ENCODE measurements at places on chromosomes 2 and 18. TPM values are rescaled to one million over a fixed set of nuclear protein-coding genes. Genes with fewer than 3 reads are reported as not detected.
A peak's percentile ranks its signal among the peaks of the same experiment; 100 is the strongest.

DNA sequence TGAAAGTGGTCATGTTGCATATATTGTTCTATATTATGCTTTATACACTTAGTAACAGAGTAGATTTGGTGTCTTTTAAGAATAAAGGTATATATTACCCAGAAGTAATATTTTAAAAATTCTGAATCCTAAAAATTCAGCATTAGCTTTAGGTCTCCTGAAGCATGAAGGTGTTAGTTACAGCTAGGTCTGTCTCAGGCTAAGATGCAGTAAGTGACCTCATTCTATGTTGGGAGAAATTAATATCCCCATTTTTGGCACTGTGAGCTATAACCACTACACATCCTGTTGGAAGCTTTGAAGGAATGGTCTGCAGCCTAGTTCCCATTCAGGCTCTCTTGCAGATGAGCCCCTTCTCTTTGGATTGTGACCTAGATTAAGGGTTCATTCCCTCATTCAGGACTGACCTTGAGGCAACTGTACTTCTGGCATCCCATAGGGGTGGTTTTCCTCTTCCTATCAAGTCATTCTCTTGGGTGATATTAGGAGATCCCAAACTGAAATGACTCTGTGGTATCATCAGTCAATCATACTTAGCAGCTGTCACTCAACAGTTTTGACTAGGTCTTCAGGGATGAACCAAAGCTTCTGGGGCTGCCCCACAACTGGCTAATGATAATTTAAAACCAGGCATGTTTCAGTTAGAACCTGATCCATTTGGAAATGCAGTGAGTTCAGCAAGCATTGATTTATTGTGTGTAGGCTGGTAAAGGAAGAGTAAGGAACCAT lies 117.7 kb downstream of the GPD2 start:
- no peak for DNase-seq

- DNase-seq, result no peak
These were observed 90.4 kb upstream of the RBMS1 start for GRCh38 chr2:160583813-160584537.

DNA sequence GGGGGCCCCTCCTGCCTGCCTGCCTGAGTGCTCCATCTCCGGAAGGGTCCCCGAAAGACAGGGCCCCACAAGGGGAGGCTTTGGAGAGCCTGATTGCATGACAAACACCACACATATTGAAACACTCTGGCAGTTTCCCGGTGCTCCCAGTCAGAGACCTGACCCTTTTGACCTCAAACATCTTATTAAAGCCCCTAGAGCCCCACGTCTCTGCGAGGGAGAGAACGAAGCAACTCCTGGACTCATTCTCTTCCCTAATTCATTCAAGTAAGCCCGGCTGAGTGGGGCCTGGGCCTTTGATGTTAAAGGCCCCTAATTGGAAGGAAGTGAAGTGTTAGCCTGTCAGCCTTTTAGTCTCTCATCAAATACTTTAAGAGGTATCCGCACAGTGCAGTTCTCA lies 335.6 kb downstream of the CYRIA start:
- no peak for DNase-seq

DNA sequence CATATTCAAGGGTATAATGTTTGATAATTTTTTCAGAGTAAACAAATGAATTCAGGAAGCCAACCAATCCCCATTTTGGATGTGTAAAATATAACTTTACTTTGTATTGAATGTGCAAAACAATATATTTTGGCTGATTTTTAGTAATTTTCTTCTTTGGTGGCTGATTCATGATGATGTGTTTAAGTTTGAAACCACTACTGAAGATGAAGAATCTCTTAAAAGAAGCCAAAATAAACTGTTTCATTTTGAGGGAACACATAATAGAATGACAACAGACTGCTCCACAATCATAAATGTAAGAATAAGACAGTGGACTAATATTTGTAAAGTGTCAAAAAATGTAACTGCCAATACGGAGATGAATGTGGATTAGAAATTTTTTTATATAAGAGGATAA lies 52.5 kb upstream of the TRIM43 start:
- no peak for DNase-seq

GRCh38 chr18:10670856-10671255 lies 145.0 kb downstream of the NAPG start:
- no peak for DNase-seq

- DNase-seq, result no peak
These were observed 1402.3 kb upstream of the LRRTM1 start for GRCh38 chr2:81706856-81707255.

- DNase-seq, result no peak
These were observed 572.3 kb downstream of the PLCL1 start for GRCh38 chr2:198376677-198377076.

GRCh38 chr2:132915812-132916549 lies 246.0 kb upstream of the LYPD1 start:
- DNase-seq, result no peak

DNA sequence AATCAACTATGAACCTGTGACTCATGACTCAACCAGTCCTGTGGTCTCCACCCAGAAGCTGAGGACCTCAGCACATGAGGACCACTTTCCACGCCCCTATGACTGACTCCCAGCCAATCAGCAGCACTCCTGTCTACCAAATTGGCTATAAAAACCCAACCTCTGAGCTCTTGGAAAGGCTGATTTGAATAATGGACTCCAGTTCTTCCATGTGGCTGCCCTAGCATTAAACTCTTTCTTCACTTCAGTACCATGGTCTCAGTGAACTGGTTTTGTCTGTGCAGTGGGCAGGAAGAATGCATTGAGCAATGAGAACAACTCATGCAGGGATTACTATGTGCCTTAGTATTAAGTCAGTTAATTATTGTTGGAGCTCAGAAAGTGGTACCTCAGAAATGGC lies 78.3 kb downstream of the CMPK2 start:
- DNase-seq, result peak; percentile 50

- no peak for DNase-seq
These were observed 21.4 kb upstream of the SPIRE1 start for GRCh38 chr18:12679183-12679786.

- no peak for DNase-seq
These were observed 129.0 kb downstream of the ERBB4 start for GRCh38 chr2:212409560-212409959.

DNA sequence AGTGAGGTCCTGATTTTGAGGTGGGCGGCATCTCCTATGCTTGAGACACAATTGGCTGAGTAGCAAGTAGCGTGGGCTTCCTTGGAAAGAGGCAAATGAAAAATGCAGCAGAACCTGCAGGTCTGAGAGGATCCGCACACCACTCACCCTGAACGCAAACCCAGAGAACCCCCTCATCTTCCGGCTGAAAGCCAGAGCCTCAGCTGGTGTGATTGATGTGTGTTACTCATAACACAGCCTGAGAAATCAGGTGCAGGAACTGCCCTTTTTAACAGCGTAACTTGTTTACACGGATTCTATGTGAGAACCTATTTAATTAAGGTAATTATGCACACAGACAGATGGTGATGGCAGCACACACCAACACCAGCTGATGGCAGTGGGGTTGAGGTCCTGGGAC lies 123.4 kb downstream of the MRO start:
- no peak for DNase-seq

GRCh38 chr2:108460345-108461037 lies 11.5 kb downstream of the GCC2 start:
- DNase-seq, result no peak

DNA sequence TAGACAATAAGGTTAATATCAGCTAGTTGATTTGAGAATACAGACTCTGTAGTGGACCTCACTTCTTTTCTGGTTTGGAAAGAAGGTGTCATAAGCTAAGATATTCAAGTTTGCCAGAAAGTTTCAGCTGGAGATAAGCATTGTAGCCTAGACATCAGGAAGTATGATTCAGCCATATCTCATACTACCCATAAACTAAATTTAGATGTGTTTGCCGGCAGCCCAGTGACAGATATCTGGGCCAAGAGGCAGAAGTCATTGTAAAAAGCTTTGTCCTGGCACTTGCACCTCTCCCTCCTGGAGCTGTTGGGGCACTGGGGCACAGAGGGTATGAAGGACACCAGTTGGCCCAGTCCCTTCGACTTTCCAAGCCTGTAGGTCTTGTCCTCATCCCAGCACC lies 128.0 kb downstream of the EPHA4 start:
- DNase-seq, result no peak

DNA sequence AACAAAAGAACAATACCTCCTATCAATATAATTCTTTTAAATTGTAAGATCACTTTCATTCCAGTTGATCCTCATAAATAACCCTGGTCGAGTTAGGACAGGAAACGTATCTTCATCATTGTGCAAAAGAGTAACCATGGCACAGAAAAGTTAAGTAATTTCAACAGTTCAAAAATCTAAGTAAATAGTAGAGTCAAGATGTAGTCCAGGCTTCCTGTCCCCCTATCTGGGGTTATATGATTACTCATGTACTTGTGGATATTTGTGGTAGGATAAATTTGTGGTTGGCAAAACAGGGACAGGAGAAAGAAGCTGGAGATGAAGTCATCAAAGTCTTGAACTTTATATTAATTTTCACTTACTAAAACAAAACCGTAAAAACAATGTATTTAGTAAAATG lies 772.6 kb downstream of the TSN start:
- no peak for DNase-seq

DNA sequence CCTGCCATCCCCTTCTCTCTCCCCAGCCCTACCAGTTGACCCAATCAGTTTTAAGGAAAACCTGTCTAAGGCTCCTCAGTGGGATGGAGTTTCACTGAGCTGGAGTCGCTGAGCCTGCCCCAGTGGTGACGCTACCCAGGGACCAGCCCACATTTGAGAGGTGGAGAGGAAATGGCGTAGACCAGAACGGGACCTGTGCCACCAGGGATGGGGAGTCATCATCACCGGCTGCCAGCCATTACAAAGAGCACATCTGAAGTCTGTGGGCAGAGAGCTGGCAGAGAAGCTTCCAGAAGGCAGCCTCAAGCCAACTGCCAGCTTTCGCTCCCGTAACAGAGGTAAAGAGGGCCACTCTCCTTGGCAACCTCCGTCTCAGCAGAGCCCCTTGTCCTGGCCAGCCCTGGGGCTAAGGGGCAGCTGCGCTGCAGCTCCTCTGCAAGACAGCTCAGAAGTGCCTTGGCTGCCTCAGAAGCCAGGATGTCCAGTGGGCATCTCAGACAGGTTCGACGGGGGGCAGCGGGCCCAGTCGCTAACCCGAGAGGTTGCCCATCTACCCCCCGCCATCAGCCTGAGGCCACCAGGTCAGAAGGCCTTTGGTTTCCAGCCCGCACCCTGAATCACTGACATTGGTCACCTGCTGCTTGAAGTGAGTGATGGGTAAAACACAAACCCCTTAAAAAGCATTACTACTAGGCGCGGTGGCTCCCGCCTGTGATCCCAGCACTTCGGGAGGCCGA lies 15.4 kb downstream of the SDC1 start:
- DNase-seq, result no peak

GRCh38 chr18:22783662-22784076 lies 149.5 kb upstream of the RBBP8 start:
- DNase-seq, result no peak

DNA sequence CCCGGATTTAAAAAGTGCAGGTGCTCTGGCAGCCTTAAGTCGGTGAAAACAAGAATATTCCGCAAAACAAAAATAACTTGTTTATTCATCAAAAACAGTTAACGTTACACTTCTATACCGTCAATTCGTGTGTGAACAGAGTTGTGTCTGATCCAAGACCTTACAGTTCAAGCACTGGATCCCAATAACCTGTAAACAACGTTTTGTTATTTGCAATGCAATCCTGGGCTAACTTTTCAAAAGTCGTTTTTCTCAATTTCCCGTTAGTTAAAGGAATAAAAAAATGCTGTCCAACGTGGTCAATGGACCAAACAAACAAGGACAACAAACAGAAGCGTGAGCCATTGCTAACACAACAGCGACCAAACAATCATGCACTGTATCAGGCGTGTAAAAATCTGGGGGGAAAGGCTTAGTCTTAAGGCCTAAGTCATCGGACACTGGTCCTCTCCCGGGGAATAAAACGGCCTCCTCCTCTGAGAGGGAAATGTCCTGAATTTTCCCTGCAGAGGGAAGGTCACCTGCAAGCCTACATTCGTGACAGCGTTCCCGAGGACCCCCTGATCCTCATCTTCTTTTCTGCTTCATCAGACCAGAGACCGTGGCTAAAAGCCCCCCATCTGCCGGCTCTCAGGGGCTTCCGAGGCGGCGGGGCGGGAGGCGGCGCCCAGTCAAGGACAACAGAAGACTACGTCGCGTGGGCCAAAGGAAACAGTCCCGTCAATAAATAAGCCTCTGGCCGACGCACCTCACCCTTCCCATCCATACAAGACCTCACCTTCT lies 490 bp downstream of the NDUFS1 start:
- no peak for DNase-seq

DNA sequence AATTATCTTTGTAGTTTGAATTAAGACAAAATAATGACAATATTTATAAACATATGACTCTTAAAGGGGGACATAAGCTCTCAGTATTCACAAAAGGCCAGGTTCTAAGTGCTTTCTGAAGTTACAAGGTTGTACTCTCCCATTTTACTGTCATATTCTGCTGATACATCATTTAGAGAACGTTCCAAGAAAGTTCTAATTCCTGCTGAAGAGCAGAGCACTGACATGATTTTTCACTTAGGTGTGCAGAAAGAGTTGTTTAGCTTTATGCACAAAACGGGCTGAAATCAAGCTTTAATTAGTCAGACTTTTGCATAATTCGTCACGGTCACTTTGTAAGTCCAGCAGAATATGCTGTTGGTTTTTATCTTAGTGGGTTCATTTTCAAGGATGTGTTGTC lies 37.3 kb downstream of the ADAM23 start:
- DNase-seq, result no peak

- DNase-seq, result peak; percentile 57
These were observed 81.4 kb downstream of the BIN1 start for GRCh38 chr2:127025359-127026166.

DNA sequence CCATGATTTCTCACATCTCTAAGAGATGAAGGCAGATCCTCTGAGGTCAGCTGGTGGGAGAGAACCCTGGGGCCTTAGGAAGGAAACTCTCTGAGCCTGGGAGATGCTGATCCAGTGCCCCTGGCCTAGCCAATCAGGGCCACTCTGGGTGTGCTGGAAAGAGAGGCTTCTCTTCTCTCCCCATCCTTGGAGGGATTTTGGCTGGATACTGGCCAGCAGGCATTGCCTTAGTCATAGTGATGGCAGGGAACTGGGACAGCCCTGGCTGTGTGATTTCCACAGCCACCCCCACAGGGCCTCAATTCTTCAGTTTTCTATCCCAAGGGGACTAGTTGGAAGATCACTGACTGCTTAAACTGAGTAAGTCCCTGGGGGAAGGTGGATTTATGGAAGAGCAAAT lies 26.6 kb upstream of the PLB1 start:
- DNase-seq, result no peak

GRCh38 chr2:51619961-51620360 lies 588.0 kb upstream of the NRXN1 start:
- no peak for DNase-seq

The AKAIN1 gene
- total RNA-seq, result not detected

The SLC4A3 gene
- 11.6 TPM for total RNA-seq

The MEIS1 gene
- total RNA-seq, result 8.2 TPM

The CD226 gene
- total RNA-seq, result not detected

The CASP10 gene
- 2.5 TPM for total RNA-seq

The STON1 gene
- 0.88 TPM for total RNA-seq

The CNGA3 gene
- total RNA-seq, result 0.21 TPM

The RNASEH1 gene
- 43.0 TPM for total RNA-seq

The FBXO36 gene
- 4.2 TPM for total RNA-seq

The GAL3ST2 gene
- not detected for total RNA-seq

The GAREM1 gene
- 2.9 TPM for total RNA-seq

The DYSF gene
- 42.8 TPM for total RNA-seq

The POTEI gene
- not detected for total RNA-seq

The FAM110C gene
- total RNA-seq, result 10.4 TPM

The GPR75 gene
- 1.6 TPM for total RNA-seq

Data from kidney epithelial cell (primary cell).